ENCODE measurements at places on chromosomes 5 and 9. TPM values are rescaled to one million over a fixed set of nuclear protein-coding genes. Genes with fewer than 3 reads are reported as not detected.

Gene FAM78A
- total RNA-seq, result 0.79 TPM

Gene DMGDH
- total RNA-seq, result 0.48 TPM

Gene PKD2L2
- total RNA-seq, result not detected

Gene POU5F2
- 0.29 TPM for total RNA-seq

Gene NEUROG1
- 3.7 TPM for total RNA-seq

Gene TRIM7
- total RNA-seq, result 0.76 TPM

Gene S1PR3
- total RNA-seq, result 9.3 TPM

Gene MLANA
- total RNA-seq, result 12.1 TPM

Gene CAPSL
- 0.45 TPM for total RNA-seq

Gene SEMA5A
- 92.9 TPM for total RNA-seq

Gene PCDHB9
- total RNA-seq, result 2.2 TPM

Gene CDC20B
- 0.38 TPM for total RNA-seq

Gene CCDC192
- total RNA-seq, result 2.0 TPM

Gene PTGR1
- total RNA-seq, result 75.4 TPM

Gene PWWP2A
- 29.2 TPM for total RNA-seq

Measured in type B pancreatic cell (in vitro differentiated cells).